ENCODE measurements at places on chromosomes 5 and 9. TPM values are rescaled to one million over a fixed set of nuclear protein-coding genes. Genes with fewer than 3 reads are reported as not detected.

Gene F12
- total RNA-seq: 0.62 TPM

Gene PHYKPL
- total RNA-seq: 86.9 TPM

Gene GNE
- total RNA-seq: 13.3 TPM

Gene WDR31
- total RNA-seq: 0.86 TPM

Gene KIF4B
- not detected for total RNA-seq

GRCh38 chr9:130963337-130963908 lies 24.4 kb upstream of the FIBCD1 start:
- no peaks in the 10 kb centered on the region for H3K4me1 ChIP-seq
- peaks cover 18% of the 10 kb centered on the region for H3K27me3 ChIP-seq
- H3K4me3 ChIP-seq: no peak overlapping the region

- no peak for DNase-seq
- H3K4me1 ChIP-seq: no peaks in the 10 kb centered on the region
- H3K27ac ChIP-seq: no peak overlapping the region
- no peaks in the 10 kb centered on the region for H3K27me3 ChIP-seq
Measured at GRCh38 chr5:100496296-100496695, 38.9 kb upstream of the FAM174A start.

DNA sequence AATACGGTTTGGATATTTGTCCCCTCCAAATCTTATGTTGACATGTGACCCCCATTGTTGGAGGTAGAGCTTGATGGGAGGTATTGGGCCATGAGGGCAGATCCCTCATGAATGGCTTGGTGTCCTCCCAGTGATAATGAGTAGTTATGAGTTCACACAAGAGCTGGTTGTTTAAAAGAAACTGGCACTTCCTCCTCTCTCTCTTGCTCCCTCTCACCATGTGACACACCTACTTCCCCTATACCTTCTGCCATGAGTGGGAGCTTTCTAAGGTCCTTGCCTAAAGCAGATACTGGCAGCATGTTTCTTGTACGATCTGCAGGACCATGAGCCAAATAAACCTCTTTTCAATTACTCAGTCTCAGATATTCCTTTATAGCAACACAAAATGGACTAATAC lies 132.0 kb downstream of the PIK3R1 start:
- H3K4me1 ChIP-seq: peaks cover 11% of the 10 kb centered on the region
- DNase-seq: no peak
- H3K27me3 ChIP-seq: no peaks in the 10 kb centered on the region
- no peak overlapping the region for H3K27ac ChIP-seq

DNA sequence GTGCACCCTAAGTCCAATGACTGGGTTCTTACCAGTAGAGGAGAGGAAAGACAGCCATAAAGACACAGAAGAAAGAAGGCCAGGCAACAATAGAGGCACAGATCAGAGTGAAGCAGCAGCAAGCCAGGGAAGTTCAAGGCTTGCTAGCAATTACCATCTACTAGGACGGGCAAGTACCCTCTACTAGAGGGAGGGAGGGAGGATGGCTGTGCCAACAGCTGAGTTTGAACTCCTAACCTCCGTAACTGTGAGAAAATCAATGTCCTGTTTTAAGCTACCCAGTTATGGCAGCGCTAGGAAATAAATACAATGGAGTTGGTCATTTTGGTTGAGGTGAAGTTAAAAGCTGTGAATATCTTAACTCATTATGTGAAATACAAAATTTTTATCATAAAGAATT lies 991.8 kb upstream of the CTNND2 start:
- no peak overlapping the region for H3K4me3 ChIP-seq
- H3K4me1 ChIP-seq: no peaks in the 10 kb centered on the region
- H3K27me3 ChIP-seq: no peaks in the 10 kb centered on the region
- no peak overlapping the region for H3K27ac ChIP-seq
- no peaks in the 10 kb centered on the region for H3K36me3 ChIP-seq

DNA sequence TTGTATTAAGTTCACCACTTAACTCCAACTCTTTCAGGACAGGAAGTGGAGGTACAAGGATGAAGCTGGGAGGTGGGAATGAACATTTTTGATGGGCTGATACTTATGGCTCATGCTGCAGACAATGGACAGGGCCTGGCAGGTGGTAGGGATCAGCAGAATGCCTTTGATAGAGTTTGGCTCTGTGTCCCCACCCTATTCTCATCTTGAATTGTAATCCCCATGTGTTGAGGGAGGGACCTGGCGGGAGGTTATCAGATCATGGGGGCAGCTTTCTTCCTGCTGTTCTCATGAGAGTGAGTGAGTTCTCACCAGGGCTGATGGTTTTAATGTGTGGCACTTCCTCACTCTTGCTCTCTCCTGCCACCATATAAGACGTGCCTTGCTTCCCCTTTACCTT lies 87.3 kb upstream of the PRLR start:
- H3K27me3 ChIP-seq: peaks cover 17% of the 10 kb centered on the region
- no peak overlapping the region for H3K27ac ChIP-seq
- DNase-seq: no peak
- no peak overlapping the region for H3K4me3 ChIP-seq
- peaks cover 3% of the 10 kb centered on the region for H3K4me1 ChIP-seq

DNA sequence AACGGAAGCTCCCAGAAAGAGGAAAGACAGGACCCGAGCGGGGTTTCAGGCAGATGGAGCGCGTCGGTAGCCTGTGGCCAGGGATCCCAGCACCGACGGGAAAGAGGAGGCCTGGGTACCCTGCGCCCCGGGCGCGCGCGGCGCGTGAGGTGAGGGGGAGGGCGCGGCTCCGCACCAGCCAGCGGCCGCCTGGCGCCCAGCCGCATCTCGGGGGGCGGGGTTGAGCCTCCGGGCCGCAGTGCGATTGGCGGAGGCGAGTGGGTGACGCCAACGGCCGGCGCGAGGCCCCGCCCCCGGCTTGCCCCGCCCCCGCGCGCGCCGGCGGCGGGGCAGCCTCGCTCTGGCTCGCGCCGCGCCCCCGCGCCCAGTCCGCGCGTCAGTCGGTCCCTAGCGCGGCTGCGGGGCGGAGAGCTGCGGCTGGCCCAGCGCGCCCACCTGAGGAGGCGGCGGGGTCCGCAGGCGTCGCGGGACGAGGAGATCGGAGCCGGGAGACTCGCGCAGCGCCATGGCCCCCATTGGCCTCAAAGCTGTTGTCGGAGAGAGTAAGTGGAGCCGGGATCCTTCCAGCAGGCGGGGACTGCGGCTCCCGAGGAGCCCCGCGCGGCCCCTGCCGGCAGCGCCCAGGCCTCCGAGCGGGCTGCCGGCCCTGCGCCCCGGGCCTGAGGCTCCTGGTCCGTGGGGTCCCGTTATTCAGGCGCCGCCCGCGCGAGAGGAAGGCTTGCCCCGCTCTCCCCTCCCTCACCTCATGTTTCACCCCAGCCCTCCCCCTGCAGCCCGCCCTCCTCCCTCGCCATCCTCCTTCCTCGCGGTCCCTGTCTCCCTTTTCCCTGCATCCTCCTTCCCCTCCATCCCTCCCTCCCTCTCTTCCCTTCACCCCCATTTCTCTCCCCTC lies at the start of gene STXBP1:
TSS of gene STXBP1 (plus strand) at position 379 of the 892 bp plus-strand sequence. CDS start at position 506, 127 bp downstream.
- peak; percentile 79 for DNase-seq
- H3K36me3 ChIP-seq: peaks cover 4% of the 10 kb centered on the region
- H3K4me1 ChIP-seq: peaks cover 31% of the 10 kb centered on the region

DNA sequence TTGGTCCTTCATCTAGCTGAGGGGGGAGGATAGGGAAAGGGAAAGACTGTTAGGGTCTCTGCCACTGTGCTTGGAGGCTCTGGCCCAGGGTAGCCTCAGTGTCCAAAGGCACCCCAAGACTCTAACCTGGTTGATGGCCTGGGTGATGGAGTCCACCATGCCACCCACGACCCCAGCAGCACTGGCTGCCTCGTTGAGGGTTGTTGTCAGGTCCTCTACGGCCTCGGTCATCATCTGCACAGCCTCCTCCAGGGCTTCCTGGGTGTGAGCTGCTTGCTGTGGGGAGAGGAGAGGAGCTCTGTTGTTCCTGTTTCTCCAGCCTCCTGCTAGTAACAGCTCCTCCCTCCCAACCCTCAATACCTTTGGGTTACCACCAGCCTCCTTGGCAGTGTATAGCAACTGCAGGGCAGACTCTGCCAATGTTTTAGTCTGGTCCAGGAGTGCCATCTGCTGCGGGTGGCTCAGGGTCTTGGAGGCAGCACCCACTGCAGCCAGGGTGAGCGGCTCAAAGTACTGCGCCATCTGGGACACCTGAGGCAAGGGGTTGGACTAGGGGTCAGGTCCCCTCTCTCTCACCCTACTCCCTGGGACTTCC lies 16.2 kb upstream of the TPM2 start:
- H3K27me3 ChIP-seq: no peaks in the 10 kb centered on the region
- H3K4me1 ChIP-seq: peaks cover 10% of the 10 kb centered on the region
- no peak for DNase-seq
- peaks cover 14% of the 10 kb centered on the region for H3K36me3 ChIP-seq

- H3K4me3 ChIP-seq: no peak overlapping the region
- peaks cover 32% of the 10 kb centered on the region for H3K4me1 ChIP-seq
- no peaks in the 10 kb centered on the region for H3K27me3 ChIP-seq
- no peak for DNase-seq
- no peak overlapping the region for H3K27ac ChIP-seq
Measured at GRCh38 chr5:102799017-102799416, 43.9 kb downstream of the PAM start.

- H3K4me1 ChIP-seq: peaks cover 63% of the 10 kb centered on the region
- no peaks in the 10 kb centered on the region for H3K27me3 ChIP-seq
- H3K27ac ChIP-seq: peak overlapping the region; percentile 97
- H3K36me3 ChIP-seq: no peaks in the 10 kb centered on the region
- peak overlapping the region; percentile 96 for H3K4me3 ChIP-seq
Measured at GRCh38 chr9:135887021-135887507, 20.3 kb downstream of the CAMSAP1 start.

DNA sequence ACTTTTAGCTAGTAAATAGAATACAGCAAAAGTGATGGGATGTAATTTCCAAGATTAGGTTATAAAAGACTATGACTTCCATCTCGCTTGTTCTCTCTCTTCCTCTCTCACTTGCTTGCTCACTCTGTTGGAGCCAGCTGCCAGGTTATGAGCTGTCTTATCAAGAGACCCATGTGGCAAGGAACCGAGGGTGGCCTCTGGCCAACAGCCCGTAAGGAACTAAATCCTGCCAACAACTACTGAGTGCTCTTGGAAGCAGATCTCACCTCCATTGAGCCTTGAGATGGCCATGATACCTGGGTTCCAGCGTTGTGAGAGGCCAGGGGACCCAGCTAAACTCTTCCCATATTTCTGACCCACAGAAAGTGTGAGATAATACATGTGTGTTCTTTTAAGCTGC lies 636.1 kb downstream of the ACTL7B start:
- no peak for DNase-seq
- no peak overlapping the region for H3K4me3 ChIP-seq

- no peak for DNase-seq
- no peak overlapping the region for H3K27ac ChIP-seq
- no peaks in the 10 kb centered on the region for H3K36me3 ChIP-seq
- H3K27me3 ChIP-seq: peaks cover 7% of the 10 kb centered on the region
Measured at GRCh38 chr5:91361055-91361701, 21.9 kb downstream of the ARRDC3 start.

DNA sequence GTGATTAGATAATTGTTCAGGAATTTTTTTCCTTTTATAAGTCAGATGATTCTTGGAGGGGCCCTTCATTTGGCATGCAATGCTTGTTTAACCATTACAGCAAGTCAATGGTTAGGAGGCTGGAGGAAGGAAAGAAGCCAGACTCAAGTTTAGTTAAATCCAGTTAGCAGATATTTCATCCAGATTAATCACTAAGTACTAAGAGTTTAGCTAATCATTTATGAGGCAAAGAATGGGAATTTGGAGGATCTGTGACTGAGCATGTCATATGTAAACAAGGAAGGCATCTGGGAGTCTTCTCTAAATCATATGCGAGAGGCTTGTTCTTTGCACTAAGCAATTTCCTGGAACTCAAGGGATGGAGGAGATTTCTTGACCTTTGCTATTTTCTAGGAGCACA lies 145.3 kb upstream of the SGCD start:
- no peaks in the 10 kb centered on the region for H3K27me3 ChIP-seq
- no peak overlapping the region for H3K4me3 ChIP-seq
- DNase-seq: no peak
- no peak overlapping the region for H3K27ac ChIP-seq
- H3K4me1 ChIP-seq: no peaks in the 10 kb centered on the region

DNA sequence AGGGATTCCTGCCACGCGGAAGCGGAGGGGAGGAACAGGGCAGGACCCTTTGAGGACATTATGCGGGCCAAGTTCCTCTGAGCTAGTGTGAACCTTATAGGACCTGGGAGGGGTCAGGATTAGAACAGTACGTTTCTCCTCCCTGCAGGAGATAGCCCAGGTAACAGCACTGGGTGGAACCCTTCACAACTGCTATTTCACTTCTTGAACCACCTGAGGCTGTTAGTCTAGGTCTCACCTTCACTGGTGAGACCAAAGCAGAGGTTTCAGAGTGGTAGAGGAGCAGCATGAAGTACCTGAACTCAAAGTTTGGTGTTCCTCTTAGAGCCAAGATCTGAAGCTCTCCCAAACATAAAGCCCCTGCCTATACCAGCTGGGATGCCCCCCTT lies 832 bp downstream of the EIF4EBP3 start:
- DNase-seq: no peak
- no peaks in the 10 kb centered on the region for H3K27me3 ChIP-seq

DNA sequence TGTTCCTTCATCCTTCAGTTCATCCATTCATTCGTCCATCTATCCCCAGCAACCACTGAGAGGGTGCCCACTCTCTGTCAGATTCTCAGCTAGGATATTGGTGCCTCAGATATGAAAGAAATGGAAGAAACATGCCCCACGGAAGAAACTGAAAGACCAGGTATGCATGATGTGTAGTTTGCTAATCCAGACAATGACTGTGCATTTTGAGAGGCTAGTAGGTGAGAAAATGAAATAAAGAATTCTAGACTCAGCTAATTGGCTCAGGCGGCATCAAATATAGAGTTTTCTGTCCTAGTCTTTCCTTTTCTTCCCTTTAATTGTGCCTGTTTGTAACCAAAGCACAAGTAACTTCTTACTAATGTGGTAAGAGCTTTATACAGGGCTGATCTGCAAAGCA lies 104.7 kb downstream of the PDZD2 start:
- no peak overlapping the region for H3K4me3 ChIP-seq
- DNase-seq: no peak
- H3K36me3 ChIP-seq: no peaks in the 10 kb centered on the region
- H3K4me1 ChIP-seq: no peaks in the 10 kb centered on the region
- no peaks in the 10 kb centered on the region for H3K27me3 ChIP-seq
- no peak overlapping the region for H3K27ac ChIP-seq

GRCh38 chr5:78530342-78531096 lies 118.1 kb downstream of the LHFPL2 start:
- no peak for DNase-seq
- peaks cover 32% of the 10 kb centered on the region for H3K27me3 ChIP-seq
- no peak overlapping the region for H3K4me3 ChIP-seq

DNA sequence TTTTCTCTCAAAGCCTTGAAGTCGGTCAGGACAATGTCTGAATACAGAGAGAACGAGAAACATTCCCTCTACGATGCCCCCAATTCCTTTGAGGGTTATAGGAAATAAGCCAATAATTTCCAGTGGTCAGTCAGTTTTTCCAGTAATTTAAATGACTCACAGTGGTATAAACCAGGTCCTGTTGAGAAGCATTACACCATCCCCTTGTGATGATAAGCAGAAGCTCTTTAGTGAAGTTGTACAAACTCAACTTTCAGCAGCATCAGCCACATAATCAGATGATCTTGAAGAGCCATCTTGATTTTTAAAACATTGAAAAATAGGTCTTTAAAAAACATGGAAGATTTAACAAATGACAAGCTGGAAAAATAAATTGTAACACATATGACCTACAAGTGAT lies 173.9 kb upstream of the ZNF462 start:
- no peaks in the 10 kb centered on the region for H3K27me3 ChIP-seq
- H3K27ac ChIP-seq: no peak overlapping the region

All from T-helper 17 cell (primary cell).